ENCODE measurements at places on chromosomes 3 and 15. TPM values are rescaled to one million over a fixed set of nuclear protein-coding genes. Genes with fewer than 3 reads are reported as not detected.

DNA sequence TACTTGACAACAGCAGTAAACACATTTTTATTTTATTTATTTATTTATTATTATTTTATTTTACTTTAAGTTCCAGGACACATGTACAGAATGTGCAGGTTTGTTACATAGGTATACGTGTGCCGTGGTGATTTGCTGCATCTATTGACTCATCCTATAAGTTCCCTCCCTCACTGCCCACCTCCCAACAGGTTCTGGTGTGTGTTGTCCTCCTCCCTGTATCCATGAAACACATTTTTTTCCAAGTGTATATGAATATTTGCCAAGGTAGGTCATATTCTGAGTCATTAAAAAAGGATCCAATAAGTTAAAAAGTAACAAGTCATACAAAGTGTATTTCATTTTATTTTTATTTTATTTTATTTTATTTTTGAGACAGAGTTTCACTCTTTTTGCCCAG is 567.3 kb upstream of the KCNMB2 start:
- no peaks in the 10 kb centered on the region for H3K27me3 ChIP-seq
- H3K4me1 ChIP-seq = peaks cover 11% of the 10 kb centered on the region
- no peak overlapping the region for H3K4me3 ChIP-seq
- peak; percentile 73 for DNase-seq
- no peak overlapping the region for H3K27ac ChIP-seq
- H3K36me3 ChIP-seq = no peaks in the 10 kb centered on the region

DNA sequence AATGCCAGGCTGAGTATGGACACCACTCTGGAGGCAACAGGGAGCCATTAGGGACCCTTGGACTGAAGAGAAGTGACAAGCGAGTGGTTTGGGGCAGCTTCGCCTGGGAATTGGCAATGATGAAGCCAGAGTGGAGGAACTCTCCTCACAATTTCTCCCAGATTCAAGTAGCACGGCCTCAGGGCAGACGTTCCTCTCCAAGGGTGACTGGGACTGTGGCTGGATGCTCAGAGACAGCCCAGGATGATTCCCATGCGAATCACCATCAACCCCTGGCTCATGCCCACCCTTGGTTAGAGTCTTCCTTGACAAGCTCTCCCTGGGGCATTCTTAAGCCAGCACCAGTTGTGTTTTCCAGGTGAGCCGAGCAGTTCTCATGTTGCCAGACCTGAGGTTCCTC is 16.3 kb upstream of the DOCK3 start:
- H3K36me3 ChIP-seq = no peaks in the 10 kb centered on the region
- peak; percentile 69 for DNase-seq
- no peaks in the 10 kb centered on the region for H3K4me1 ChIP-seq
- no peak overlapping the region for H3K27ac ChIP-seq
- no peak overlapping the region for H3K4me3 ChIP-seq
- no peaks in the 10 kb centered on the region for H3K27me3 ChIP-seq

- no peak for DNase-seq
- no peaks in the 10 kb centered on the region for H3K4me1 ChIP-seq
- H3K27me3 ChIP-seq = 0 out of 2 replicates have a peak, but pooled peaks cover 18% of the 10 kb centered on the region
- no peaks in the 10 kb centered on the region for H3K36me3 ChIP-seq
- no peak overlapping the region for H3K27ac ChIP-seq
These were observed 211.0 kb upstream of the LMCD1 start for GRCh38 chr3:8290611-8291010.

GRCh38 chr3:49942651-49943050 is 2.7 kb downstream of the RBM6 start:
- H3K27ac ChIP-seq = no peak overlapping the region
- H3K27me3 ChIP-seq = no peaks in the 10 kb centered on the region
- no peak for DNase-seq
- H3K36me3 ChIP-seq = 0 out of 2 replicates have a peak, but pooled peaks cover 3% of the 10 kb centered on the region
- no peak overlapping the region for H3K4me3 ChIP-seq

- no peaks in the 10 kb centered on the region for H3K36me3 ChIP-seq
- H3K27me3 ChIP-seq = no peaks in the 10 kb centered on the region
- no peak overlapping the region for H3K27ac ChIP-seq
- peaks cover 6% of the 10 kb centered on the region for H3K4me1 ChIP-seq
These were observed 56.0 kb upstream of the FAM3D start for GRCh38 chr3:58722561-58722960.

GRCh38 chr15:101128221-101129015 is 123.4 kb downstream of the CHSY1 start:
- no peaks in the 10 kb centered on the region for H3K27me3 ChIP-seq
- peaks cover 41% of the 10 kb centered on the region for H3K4me1 ChIP-seq
- H3K4me3 ChIP-seq = peak overlapping the region; percentile 24
- H3K36me3 ChIP-seq = no peaks in the 10 kb centered on the region

- H3K4me3 ChIP-seq = peak overlapping the region; percentile 89
- peaks cover 24% of the 10 kb centered on the region for H3K36me3 ChIP-seq
- peaks cover 16% of the 10 kb centered on the region for H3K4me1 ChIP-seq
- no peak overlapping the region for H3K27ac ChIP-seq
These were observed 783 bp upstream of the DNAJB11 start for GRCh38 chr3:186569779-186570095.

GRCh38 chr3:48716508-48716981 is 476 bp downstream of the IP6K2 start:
- H3K4me3 ChIP-seq = peak overlapping the region; percentile 88
- no peak for DNase-seq
- H3K4me1 ChIP-seq = peaks cover 12% of the 10 kb centered on the region
- peaks cover 22% of the 10 kb centered on the region for H3K36me3 ChIP-seq

DNA sequence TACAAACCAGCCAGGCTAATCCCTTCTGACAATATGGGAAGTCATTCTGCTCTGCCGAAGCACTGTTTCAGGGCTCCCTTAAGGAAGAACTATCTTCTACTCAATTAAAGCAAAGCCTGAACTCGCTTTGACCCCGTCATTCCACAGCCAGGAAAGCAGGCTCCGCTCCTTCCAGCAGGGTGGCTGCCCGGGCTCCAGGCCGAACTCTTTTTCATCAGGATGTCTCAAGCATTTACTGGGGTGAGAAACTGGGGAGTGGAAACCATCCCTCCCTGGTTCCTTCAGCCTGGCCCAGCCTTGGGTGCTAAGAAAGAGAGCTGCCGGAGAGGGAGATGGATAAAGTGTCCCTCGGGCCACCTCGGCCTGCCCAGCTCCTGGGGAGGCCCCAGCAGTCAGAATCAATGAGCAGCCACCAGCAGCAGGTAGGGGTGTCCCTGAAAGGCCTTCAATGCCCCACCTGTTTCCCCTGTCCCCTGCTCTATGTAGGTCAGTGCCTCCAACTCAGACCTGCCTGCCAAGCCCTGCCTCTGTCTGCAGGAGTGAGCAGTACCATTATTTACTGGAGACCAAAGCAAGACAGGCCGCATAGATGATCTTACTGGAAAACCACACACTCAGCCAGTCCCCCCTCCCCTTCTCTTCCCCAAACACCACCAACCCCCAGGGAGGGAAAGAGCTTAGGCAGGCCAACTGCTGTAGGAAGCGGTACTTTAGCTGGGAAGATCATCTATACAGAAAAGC is 225.6 kb upstream of the TLE3 start:
- peaks cover 31% of the 10 kb centered on the region for H3K4me1 ChIP-seq
- H3K27me3 ChIP-seq = no peaks in the 10 kb centered on the region
- no peak for DNase-seq
- H3K4me3 ChIP-seq = no peak overlapping the region
- H3K36me3 ChIP-seq = no peaks in the 10 kb centered on the region

DNA sequence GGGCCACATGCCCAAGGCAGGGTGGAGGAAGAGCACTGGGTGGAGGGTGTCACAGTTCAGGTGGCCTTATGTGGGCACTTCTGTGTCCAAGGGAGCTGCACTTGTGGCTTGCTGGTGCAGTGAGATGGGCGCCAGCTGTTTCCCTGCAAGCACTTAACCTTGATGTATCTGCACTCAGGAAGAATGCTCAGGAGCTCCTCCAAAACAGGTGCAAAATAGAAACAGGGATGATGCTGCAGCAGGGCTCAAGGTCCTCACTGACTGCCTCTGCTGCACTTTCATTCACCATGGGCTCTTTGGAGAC is 151.3 kb downstream of the CADPS start:
- no peaks in the 10 kb centered on the region for H3K36me3 ChIP-seq
- H3K27ac ChIP-seq = no peak overlapping the region
- no peaks in the 10 kb centered on the region for H3K4me1 ChIP-seq
- no peaks in the 10 kb centered on the region for H3K27me3 ChIP-seq

GRCh38 chr3:197791892-197792647 is 1.0 kb downstream of the LRCH3 start:
- peak; percentile 33 for DNase-seq
- peak overlapping the region; percentile 75 for H3K27ac ChIP-seq
- H3K36me3 ChIP-seq = no peaks in the 10 kb centered on the region
- H3K4me1 ChIP-seq = peaks cover 26% of the 10 kb centered on the region
- peak overlapping the region; percentile 81 for H3K4me3 ChIP-seq
- H3K27me3 ChIP-seq = no peaks in the 10 kb centered on the region

DNA sequence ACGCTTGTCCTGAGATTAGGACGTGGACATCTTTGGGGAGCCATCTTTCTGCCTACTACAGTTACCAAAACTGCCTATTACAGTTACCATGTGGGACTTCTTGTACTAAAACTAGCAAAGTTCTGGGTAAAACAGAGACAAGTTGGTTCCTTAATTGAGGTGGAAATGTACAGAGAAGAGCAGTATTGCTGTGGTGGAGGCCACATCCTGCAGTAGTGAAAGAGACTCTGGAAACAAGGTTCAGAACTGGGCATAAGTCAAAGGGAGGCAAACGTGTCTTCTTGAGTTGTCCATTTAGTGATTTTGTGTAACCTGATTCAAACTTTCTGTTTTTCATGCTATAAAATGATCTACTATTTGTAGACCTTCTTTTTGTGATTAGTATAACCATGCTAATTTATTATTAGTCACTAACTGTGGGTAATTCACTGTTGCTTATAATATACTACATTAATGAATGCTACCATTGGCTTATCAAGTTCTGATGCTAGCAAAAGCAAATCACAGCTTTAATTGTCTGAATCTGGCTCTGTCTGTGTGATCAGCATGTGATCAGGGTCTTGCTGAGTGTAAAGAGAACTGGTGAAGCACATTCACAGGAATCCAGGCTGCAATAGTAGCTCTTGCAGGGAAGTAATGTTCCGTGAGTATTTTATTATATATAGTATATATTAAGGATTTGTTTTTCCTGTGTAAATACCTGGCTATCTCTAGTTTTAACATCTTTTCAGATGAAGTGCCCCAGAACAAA is 207.9 kb upstream of the GAP43 start:
- no peak overlapping the region for H3K27ac ChIP-seq
- H3K4me3 ChIP-seq = no peak overlapping the region
- H3K4me1 ChIP-seq = no peaks in the 10 kb centered on the region
- no peak for DNase-seq

- no peaks in the 10 kb centered on the region for H3K27me3 ChIP-seq
- H3K36me3 ChIP-seq = no peaks in the 10 kb centered on the region
These were observed 395.2 kb upstream of the TPM1 start for GRCh38 chr15:62647202-62647842.

GRCh38 chr15:45414215-45414885 is 36.0 kb upstream of the GATM start:
- H3K36me3 ChIP-seq = peaks cover 73% of the 10 kb centered on the region
- no peaks in the 10 kb centered on the region for H3K27me3 ChIP-seq
- H3K4me3 ChIP-seq = no peak overlapping the region

GRCh38 chr15:77497110-77497737 is 76.5 kb downstream of the HMG20A start:
- no peaks in the 10 kb centered on the region for H3K36me3 ChIP-seq
- no peak for DNase-seq
- H3K4me1 ChIP-seq = no peaks in the 10 kb centered on the region
- no peak overlapping the region for H3K27ac ChIP-seq
- H3K4me3 ChIP-seq = peak overlapping the region; percentile 32
- no peaks in the 10 kb centered on the region for H3K27me3 ChIP-seq

- no peaks in the 10 kb centered on the region for H3K36me3 ChIP-seq
- DNase-seq = no peak
- no peak overlapping the region for H3K4me3 ChIP-seq
- no peak overlapping the region for H3K27ac ChIP-seq
- no peaks in the 10 kb centered on the region for H3K4me1 ChIP-seq
These were observed 437.1 kb upstream of the CBLB start for GRCh38 chr3:106305882-106306435.

- H3K27me3 ChIP-seq = no peaks in the 10 kb centered on the region
- DNase-seq = no peak
- no peaks in the 10 kb centered on the region for H3K36me3 ChIP-seq
- H3K4me1 ChIP-seq = no peaks in the 10 kb centered on the region
These were observed 464.3 kb upstream of the GRM7 start for GRCh38 chr3:6396631-6397030.

DNA sequence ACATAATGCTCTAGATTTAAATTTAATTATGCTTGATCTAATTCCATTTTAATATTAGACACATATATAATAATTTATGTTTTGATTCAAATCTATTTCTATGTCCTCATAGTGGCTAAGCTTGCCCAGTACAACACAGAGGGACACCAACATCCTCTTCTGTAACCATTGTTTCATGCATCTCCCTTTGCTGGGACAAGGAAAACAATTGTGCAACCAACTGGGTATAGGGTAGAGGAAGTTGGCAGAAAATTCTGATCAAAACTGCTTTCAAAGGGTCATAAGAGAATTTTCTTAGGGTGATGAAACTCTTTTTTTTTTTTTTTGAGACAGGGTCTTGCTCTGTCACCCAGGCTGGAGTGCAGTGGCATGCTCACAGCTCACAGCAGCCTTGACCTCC is 121.4 kb upstream of the SGO1 start:
- no peak overlapping the region for H3K27ac ChIP-seq
- H3K36me3 ChIP-seq = no peaks in the 10 kb centered on the region
- no peak overlapping the region for H3K4me3 ChIP-seq
- DNase-seq = no peak
- H3K27me3 ChIP-seq = peaks cover 11% of the 10 kb centered on the region

DNA sequence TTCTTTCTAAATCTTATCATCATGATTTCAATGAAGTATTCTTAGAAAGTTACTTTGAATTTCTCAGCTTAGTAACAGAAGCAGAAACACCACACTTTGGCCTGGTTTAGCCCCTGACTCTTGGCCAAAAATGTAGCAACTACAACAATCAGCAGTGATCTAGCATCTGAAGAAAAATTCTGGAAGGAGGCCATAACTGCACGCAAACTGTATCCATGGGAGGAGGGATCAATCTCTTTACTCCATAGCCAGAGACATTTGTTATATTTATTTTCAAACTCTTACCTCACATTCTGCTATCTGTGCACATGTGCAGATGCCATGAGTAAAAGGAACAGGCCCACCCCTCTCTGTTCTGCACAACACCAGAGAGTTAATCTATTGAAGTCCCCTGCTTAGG is 251.0 kb upstream of the P2RY1 start:
- H3K27me3 ChIP-seq = peaks cover 40% of the 10 kb centered on the region
- H3K4me3 ChIP-seq = no peak overlapping the region
- no peaks in the 10 kb centered on the region for H3K36me3 ChIP-seq
- DNase-seq = no peak
- no peaks in the 10 kb centered on the region for H3K4me1 ChIP-seq
- H3K27ac ChIP-seq = no peak overlapping the region

GNAT1 gene
- total RNA-seq = not detected

SERPINI1 gene
- total RNA-seq = 0.52 TPM

CYP8B1 gene
- not detected for total RNA-seq

GADL1 gene
- not detected for total RNA-seq

NSMCE3 gene
- total RNA-seq = 7.0 TPM

CCDC174 gene
- 16.1 TPM for total RNA-seq

Measured in PC-3 (cell line).